ENCODE measurements at places on chromosomes 16 and 17.

- DNase-seq = no peak
Measured at GRCh38 chr16:10617662-10618420, 37.4 kb upstream of the EMP2 start.

DNA sequence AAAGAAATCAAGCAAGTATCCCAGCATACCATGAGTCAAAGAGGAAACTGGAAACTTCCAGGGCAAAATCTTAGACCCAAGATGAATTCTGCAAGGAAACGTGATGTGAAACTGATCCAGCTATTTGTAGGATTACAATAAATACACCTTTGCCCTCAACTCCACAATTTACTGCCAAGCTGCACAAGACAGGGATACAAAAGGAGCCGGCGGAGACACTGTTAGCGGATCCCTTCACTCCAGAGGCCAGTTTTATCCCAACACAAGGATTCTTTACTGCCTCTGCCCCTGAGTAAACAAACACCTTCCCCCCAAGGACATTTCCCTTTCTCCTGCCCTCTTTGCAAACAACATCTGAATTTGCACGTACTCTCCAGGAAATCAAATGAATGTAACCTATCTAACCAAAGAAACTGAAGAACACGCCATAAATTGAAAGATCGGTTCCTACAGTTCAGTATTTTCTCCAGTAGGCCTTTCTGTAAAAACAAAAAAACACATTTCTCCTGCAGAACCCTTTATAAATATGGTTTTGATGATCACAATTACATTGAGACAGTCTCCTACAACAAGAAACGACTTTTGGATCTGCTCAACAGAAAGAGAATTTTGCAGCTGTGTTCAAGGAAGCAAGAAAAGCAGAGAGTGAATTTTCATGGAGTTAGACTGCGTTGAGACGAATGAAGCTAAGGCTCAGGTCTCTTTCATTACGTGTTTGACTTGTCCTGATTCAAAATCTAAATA is 1.4 kb upstream of the CBX2 start:
- DNase-seq = no peak

- no peak for DNase-seq
Measured at GRCh38 chr17:43768382-43768781, 9.8 kb upstream of the SOST start.

DNA sequence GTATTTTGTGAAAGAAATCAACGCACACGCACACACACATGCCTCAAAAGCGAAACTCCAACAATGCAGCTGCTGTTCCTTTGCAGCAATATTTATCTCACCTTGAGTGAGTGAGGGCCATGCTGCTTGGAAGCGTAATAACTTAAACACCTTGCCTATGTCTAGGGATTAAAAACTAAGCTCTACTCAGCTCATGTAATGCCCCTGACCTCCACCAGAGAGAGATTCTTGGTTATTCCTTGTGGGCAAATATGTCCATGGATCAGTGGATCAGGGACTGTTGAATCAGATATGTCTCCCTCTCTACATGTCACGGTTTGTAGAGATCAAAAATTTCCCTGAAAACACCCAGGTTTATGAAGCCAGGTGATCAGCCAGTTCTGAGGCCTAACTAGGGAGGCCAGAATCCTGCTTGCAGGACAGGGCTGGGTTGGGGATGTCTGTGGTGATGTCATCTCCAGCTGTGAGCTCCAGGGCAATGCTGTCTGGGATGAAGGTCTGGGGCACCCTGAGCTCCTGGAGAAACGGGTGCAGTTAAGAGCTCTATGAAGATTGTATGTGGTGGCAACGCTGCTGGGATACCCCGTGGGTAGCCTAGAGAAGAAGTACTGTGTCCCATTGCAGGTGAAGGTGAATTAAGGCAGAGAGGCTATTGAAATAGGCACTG is 149.4 kb downstream of the KCNJ12 start:
- no peak for DNase-seq

GRCh38 chr17:40086150-40087044 is 14.0 kb downstream of the NR1D1 start:
- no peak for DNase-seq

GRCh38 chr16:80166082-80166481 is 374.7 kb upstream of the DYNLRB2 start:
- no peak for DNase-seq

DNA sequence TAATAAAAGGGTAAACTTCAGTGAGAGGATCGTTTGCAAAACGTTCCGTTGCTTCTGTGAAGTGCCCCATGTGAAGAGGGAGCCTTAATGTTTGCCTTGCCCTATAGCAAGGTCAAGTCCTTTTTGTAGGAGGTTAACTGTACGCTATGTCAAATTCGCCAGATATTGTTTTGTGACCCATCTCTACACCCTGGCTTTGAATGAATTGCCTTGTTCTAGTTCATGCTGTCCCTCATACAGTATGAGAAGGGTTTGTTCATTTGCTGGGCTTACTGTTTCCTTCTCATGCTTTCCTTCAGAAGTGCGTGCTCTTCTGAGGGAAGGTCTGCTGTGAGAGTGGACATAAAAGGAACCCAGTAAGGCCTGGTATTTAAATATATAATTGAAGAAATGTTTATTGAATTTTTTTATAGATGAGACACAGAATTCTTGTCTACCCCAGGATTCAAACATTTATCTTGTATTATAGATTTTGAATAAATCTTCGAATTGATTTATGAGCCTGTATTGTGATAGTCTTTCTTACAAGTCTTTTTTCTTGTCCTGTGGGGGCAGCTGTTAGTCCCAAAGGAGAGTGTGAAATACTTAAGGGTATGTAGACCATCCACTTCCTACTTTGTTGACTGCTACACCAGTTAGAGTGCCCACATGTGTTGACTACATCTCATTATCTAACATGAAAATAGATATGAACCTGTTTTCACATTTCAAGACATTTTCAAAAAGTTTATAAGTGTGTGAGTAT is 1.7 kb downstream of the MAP3K3 start:
- DNase-seq = no peak

DNA sequence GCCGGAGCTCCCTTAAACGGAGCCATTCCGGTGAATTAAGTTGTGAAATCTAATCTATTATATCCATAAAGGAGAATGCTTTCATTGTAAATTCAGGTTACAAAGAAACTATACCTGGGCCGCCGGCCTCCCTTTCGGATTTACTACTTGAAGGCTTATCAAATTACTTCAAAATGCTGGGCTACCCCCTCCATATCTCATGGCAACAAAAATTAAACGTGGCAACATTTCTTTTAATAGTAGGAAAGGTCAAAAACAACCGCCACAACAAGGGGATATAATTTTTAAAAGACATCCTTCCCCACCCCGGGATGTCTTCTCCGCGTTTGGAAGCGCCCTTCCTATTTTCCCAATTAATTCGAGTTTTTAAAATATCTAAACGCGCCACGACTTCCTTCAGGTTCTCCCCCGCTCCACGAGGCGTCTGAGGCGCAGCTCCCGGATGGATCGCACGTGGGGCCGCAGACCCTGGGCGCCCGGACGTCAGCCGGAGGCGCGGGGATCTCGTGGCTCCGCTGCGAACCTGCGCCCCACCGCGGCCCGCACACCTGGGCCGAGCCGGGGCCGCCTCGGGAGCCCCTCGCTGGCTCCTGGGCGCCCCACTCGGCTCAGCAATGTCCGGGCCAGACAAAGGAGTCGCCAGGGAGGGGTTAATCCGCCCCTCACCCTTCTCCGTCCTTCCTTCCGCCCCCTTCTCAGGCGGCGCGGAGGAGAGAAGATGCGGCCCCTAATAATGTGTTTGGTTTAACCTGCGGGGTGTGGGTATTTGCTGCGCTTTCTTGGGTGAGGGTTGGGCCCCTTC is 47.4 kb upstream of the SLC38A10 start:
- no peak for DNase-seq

GRCh38 chr16:7027401-7027800 is 305.2 kb upstream of the RBFOX1 start:
- no peak for DNase-seq

GRCh38 chr16:77410449-77410848 is 24.4 kb downstream of the ADAMTS18 start:
- no peak for DNase-seq

GRCh38 chr16:78606545-78606944 is 507.1 kb downstream of the WWOX start:
- DNase-seq = no peak

GRCh38 chr16:83966153-83966696 is 1.8 kb upstream of the NECAB2 start:
- no peak for DNase-seq

DNA sequence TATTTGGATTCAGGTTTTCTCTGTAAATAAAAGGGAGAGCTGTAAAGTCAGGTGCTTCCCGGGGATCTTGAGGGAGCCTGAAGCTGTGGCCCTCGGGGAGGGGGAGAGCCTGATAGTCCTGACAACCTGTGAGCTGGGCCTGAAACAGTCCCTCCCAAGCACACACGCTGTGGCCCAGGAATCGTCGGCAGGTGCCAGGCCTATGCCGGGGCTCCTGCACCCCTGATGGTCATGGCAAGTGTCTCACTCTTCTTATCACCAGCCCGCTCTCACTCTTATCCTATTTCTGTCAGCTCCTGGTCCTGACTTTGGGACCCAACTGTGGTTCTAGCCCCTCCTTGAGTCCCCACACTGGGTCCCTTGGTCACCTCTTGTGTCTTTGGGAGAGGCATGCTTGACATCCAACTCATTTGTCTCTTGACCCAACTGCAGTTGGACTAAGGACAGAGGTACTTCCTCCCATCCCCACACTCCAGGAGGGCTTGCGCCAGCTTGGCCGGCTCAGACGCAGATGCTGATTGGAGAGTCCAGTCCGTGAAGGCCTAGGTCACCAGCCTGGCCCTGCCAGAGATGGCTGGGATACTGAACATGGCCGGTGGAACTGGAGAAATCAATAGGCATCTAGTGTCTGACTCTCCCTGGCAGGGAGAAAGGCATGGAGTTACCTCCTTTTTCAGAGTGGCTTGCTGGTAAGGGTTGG is 170.5 kb upstream of the WSCD1 start:
- no peak for DNase-seq

GRCh38 chr17:79597040-79597439 is 13.8 kb downstream of the RBFOX3 start:
- DNase-seq = no peak

GRCh38 chr17:55577687-55578086 is 66.4 kb upstream of the SMIM36 start:
- no peak for DNase-seq
